ENCODE measurements at places on chromosomes 4 and X.

DNA sequence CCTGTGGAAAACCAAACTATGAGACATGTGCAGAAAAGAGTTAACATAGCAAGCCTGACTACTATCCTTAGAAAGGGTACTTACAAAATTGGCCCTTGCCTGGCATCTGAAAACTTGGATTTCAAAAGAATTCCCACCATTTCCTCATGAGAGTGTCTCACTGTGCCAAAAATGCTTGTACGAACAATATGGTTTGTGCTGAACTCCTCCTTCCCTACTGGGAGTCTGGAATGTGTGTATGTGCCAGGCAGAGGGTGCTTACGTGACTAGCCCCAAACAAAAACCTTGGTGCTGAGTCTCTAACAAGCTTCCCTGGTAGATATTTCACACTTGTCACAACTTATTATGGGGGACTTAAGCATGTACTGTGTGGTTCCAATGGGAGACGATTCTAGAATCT lies 81.7 kb upstream of the GIMD1 start:
- DNase-seq = no peak

DNA sequence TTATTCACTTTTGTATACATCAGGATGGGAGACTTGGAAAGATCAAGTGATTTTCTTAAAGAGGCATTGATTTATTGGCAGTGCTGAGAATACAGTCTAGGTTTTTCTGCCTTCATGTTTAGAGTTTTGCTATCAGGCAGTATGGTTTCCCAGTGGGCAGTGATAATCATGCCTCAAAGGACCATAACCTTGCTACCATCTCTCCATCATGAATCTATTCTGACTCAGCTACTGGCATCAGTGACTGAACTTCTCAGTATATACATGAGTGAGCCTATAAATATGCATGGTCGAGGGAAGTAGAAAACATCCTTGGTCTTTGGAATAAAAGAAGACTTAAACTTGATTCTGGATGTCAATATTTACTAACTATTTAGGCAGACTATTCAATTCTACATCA lies 562.0 kb upstream of the AADAT start:
- no peak for DNase-seq

- DNase-seq = no peak
Observed at GRCh38 chr4:76257824-76258223, 6.3 kb downstream of the FAM47E start.

DNA sequence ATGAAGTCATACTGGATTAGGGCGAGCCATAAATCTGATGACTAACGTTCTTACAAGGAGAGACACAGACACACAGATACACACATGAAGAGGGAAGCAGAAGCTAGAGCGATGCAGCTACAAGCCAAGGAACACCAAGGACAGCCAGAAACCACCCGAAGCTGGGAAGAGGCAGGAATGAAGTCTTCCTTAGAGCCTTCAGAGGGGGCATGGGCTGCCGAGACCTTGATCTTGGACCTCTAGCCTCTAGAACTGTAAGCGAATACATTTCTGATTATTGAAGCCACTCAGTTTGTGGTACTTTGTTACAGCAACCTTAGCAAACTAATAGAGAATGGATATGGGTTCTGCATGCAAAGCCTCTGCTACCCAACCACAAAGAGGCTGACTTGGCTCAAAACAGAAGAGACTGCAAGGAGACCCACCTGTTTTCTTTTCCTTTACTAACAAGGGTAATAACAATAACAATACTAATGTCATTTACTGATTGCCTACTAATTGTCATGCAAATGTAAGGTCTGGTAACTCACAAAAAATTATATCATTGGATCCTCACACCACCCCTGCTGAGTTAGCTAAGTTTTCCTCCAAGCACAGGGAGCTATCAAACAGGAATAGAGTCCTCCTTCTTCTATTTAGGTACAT lies 10.1 kb upstream of the LDB2 start:
- DNase-seq = no peak

GRCh38 chr4:180333162-180333561 lies 1910.0 kb upstream of the TENM3 start:
- DNase-seq = no peak

DNA sequence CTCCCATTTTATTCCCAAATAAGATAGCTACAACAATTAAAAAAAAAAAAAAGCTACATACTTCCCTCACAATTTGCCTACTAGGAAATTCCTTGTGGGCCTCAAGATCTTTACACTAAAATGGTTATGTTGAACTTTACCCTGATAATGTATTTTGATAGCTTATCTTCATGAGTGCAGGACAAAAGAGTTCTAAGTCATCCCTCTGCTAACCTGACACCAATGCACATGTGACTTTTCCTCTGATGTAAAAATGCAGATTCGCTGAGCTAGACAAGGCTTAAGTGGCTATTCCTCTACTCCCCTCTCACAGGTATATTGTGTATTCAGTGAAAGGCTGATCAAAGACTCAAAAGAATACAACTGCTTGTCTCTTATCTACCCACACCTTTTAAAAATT lies 22.5 kb downstream of the ELF2 start:
- no peak for DNase-seq

- DNase-seq = no peak
Observed at GRCh38 chrX:31508338-31508737, 436.5 kb upstream of the FTHL17 start.

DNA sequence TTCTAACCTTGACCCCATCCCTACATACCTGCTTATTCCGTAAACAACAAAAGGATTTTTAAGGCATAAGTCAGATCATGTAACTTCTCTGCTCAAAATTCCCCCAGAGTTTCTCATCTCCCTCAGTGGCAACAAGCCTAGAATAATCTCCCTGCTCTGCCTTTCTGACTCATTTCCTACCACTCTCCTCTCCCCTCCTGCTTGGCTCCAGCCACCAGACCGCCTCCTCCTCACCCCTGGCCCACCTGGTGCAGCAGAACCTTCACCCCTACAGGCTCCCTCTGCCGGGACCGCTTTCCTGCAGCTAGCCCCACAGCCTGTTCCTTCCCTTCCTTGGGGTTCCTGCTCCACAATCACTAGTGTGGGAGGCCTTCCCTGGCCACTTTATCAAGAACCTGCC lies 32.1 kb downstream of the TSPAN5 start:
- no peak for DNase-seq

DNA sequence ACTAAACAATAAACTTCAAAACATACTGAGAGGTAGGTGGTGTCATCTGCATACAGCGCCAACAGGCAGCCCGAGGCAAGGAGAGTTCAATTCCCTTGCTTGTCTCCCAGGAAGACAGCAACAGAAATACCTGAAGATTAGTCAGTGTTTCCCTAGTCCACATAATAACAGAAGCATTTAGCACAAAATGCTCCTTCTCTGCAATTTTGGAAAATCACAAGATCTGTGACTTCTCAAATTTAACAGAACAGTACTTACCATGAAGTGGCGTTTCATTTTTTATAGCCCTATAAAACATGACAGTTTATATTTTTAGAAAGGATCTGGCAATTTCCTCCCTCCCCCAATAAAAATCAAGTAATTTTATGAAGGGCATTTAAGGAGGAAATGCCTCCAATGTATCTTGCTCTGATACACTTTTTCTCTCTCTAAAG lies 67.1 kb upstream of the MYOZ2 start:
- DNase-seq = no peak

DNA sequence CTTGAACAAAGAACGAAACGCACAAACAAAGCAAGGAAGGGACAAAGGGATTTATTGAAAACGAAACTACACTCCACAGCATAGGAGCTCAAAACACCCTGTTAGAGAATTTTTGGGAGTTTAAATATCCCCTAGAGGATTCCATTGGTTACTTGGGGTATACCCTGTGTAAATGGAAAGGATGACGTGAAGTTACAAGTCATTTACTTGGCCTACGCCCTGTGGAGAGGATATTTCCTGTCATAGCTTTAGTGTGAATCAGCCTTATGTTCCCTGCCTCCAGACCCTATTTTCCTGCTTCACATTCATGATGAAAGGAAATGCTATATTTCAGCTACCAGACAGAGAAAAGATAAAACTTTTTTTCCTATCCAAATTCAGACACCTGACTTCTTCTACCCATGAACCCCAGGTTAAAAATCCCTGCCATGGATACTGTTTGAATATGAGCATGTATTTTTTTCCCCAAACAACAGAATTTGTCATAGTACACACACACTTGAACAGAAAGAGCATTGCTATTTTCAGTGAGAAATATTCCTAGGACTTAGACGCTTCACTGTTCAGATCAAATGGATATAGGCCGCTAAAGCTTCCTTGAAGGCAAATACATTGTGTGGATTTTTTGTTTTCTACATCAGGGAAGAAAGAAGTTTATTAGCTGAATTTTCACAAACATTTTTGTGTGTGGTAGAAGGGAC lies 20.4 kb downstream of the PIN4 start:
- DNase-seq = no peak

- no peak for DNase-seq
Observed at GRCh38 chr4:10115271-10115796, 1.3 kb downstream of the WDR1 start.

DNA sequence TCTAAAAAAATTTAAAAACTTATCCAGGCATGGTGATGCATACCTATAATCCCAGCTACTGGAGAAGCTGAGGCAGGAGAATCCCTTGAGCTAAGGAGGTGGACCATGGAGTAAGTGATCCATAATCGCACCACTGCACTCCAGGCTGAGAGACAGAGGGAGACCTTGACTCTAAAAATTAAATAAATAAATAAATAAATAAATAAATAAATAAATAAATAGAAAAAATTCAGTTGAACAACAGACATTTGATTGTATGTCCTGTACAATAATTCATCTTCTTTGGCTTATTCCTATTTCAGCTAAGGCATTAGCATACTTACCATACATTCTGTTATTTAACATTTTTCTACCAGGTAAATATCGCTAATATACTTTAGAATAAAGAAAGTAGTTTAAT lies 726.1 kb upstream of the GALNTL6 start:
- DNase-seq = no peak

- no peak for DNase-seq
Observed at GRCh38 chr4:44093390-44093789, 355.2 kb downstream of the KCTD8 start.

GRCh38 chr4:663438-664428 lies 10.3 kb downstream of the ATP5ME start:
- peak; percentile 58 for DNase-seq

DNA sequence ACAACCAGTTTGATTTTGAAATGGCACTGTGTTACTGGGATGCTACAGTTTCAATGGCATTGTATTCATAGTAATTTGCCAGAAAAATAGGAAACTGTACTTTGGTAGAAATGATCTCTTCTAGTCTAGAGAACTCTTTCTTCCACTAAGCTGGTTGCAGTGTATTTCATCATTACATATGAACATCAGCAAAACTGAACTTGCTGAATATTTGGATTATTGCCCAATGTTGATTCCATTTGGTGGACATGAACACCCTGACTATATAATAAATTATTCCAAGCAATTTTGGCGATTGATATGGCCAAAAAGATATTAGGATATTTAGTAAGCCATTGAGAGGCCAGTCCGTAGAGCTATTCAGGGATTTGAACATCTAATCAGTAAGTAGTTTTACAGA lies 191.8 kb upstream of the CXorf66 start:
- DNase-seq = no peak

DNA sequence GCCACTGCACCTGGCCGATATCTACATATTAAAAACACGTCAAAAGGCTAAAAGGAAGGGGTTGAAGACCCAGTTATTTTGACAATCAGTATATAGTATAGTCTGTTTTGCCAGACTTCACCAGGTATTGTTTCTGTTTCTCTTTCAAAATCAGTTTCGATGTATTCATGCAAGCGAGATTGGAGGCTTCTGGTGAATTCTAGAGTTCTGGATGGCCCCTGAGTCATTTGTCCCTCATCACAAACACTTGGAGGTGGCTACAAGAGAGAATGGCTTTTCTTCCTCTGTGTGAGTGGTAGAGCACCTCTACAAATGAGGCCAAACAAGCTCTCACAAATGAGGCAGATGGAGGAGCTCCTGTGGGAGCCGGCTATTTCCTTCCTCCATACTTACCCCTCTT lies 68.6 kb upstream of the ADGRG2 start:
- DNase-seq = no peak

DNA sequence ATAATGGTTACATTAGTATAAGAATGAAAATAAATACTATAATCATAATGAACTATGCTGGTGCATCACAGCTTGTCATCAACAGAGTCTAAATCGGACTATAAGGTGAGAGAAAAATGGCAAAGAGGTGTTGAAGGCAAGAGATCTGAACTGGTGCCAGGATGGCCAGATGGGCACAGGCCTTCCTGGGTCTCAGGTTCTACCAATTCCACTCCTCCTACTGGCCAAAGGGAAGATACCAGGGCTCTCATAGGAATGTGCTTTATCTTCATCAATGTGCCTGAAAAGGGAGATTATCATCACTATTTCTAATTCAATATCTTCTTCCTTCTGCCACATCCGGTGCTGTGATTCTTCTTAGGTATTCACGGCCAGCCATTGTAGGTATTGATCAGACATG lies 107.6 kb downstream of the GASK1B start:
- DNase-seq = no peak

GRCh38 chr4:53043891-53044650 lies 182.0 kb downstream of the RASL11B start:
- DNase-seq = no peak

- no peak for DNase-seq
Observed at GRCh38 chr4:147336252-147336651, 144.6 kb upstream of the EDNRA start.

DNA sequence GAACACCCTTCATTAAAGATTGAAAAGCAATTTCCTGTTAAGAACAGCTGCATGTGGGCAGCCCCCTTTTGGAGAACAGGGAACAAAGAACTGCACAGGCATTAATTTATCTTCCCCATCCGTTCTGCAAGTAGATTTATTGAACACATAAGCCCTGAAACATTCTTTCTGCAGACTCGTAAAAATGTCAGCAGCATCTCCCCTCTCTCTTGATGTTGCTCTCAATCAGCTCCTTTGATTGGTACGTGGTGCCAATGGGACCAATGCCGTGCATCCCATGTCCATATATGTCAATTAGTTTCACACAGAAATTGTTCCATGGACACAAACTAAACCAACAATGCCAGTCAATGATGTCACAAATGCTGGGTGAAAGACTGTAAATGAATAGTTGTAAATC lies 228.5 kb upstream of the RASGEF1B start:
- no peak for DNase-seq

DNA sequence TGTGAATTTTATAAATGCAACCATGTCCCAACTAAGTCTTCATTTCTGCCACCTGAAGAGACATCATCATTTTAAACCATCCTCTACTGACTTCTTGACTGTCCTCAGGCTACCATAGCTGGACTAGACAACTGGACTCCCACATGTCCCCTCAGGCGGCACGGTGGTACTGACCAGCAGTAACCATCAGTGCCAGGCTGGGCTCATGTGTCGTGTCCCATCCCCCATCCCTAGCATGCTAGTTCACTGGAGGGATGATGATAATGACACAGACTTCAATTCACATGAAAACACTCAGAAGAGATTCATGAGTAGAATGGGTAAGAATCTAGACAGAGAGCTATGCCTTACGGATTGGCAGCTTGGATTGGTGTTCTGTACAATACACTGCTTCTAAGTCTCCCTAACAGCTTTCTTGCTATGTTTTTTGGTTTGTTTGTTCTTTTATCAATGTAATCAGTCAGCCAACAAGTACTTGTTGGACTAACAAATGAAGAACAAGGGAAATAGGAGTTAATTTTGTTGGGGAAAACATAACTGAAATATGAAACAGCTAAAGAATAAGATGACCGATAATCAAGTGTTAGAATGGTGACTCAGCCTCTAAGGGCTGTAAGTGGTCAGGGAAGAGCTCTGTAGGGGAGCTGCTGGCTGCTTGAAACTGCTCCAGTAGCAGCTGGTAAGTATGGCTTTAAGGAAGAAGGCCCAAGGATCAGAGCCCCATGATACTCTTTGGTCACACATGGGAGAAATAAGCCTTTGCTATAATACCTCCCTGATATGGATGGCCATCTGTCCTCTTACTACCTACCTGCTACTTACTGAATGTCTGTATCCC lies 10.3 kb downstream of the ZDHHC9 start:
- no peak for DNase-seq
